A172 (cell line): ENCODE measurements at places on chromosomes 3 and 15. TPM values are rescaled to one million over a fixed set of nuclear protein-coding genes. Genes with fewer than 3 reads are reported as not detected.

- DNase-seq: no peak
Measured at GRCh38 chr3:3288255-3288654, 108.8 kb upstream of the CRBN start.

DNA sequence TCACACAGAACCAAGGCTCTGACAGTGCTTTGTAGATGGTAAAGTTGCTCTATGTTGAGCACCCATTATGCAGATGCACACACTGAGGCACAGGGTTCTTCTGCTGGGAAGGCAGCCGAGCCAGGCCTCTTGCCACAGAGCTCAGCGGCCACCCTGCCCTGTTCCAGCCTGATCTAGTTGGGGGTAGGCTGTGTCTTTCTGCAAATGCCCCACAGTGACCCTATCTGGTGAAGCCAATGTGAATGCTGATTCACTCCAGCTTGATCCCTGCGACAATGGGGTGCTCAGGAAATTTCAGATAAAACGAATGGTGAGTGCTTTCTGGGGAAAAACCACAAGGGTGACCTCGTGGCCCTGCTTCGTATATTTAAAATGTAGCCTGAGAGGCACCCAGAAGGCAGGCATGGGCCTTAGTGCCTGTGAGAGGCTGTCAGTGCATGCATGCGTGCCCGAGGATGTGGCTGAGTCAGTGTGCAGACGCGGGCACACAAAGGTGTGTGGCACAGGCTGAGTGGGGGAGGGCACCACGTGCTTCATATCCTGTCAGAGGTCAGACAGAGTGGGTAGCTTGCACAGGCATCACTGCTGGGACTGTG lies 85.7 kb downstream of the ATP2B2 start:
- DNase-seq: peak; percentile 91

DNA sequence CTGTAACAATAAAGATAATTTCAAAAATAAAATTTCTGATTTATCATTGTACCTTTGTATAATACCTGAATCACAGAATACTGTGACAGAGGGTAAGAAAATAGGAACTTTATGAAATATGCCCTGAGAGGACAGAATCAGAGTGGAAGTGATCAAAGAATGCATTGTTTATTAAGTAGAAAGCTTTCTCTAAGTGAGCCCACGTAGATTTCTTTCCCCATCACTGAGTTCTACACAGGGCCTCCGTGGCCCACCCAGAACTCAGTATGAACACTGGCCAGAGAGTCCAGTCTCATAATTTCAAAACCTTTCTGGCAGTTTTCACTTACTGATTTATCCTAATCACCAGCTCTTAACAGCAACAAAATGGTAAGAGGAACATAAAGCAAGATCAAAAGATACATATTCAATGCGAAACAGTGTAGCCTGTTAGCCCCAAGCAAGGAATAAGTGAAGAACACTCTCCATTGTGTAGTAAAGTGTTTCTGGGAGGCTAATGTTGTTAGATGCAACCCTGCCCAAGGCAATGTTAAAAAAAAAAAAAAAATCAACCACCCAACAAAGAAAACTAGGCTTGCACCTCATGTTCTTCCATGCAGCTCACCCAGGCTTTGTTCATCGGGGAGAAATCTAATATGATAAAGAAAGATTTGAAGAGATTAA lies 341.3 kb downstream of the LSAMP start:
- no peak for DNase-seq

PRICKLE2 gene
- 6.9 and 8.8 TPM in 2 replicates for total RNA-seq

SKOR1 gene
- not detected in 2 replicates for total RNA-seq
